Activated CD4-positive, alpha-beta T cell treated with anti-CD3 and anti-CD28 coated beads, Interleukin-2, amount 10 ng/mL, durations not matched to agents 24 days and 14 days (primary cell): ENCODE measurements at places on chromosomes 13 and 19. TPM values are rescaled to one million over a fixed set of nuclear protein-coding genes. Genes with fewer than 3 reads are reported as not detected.

The KEAP1 gene
- total RNA-seq: 81.0 and 82.1 TPM in 2 replicates

DNA sequence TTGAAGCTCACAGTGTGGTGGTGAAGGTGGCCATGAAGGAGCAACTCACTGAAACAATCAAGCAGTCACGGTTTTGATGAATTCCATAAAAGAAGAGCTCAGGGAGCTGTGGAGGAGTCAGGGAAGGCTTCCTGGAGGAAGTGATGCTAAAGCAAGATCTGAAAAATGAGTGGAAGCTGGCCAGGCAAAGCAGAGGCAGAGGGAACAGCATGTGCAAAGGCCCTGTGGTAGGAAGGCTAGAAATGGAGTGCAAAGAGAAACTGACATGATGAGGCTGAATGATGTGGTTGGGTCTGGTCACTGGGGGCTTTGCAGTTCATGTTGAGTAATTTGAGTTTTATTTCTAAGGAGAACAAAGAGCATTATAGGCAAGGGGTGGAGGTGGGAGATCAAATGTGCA, 6.9 kb downstream of the ADGRE1 start:
- no peak for DNase-seq

The KLHL26 gene
- total RNA-seq: 12.1 and 14.0 TPM in 2 replicates

The ZNF628 gene
- total RNA-seq: 8.8 and 10.0 TPM in 2 replicates

DNA sequence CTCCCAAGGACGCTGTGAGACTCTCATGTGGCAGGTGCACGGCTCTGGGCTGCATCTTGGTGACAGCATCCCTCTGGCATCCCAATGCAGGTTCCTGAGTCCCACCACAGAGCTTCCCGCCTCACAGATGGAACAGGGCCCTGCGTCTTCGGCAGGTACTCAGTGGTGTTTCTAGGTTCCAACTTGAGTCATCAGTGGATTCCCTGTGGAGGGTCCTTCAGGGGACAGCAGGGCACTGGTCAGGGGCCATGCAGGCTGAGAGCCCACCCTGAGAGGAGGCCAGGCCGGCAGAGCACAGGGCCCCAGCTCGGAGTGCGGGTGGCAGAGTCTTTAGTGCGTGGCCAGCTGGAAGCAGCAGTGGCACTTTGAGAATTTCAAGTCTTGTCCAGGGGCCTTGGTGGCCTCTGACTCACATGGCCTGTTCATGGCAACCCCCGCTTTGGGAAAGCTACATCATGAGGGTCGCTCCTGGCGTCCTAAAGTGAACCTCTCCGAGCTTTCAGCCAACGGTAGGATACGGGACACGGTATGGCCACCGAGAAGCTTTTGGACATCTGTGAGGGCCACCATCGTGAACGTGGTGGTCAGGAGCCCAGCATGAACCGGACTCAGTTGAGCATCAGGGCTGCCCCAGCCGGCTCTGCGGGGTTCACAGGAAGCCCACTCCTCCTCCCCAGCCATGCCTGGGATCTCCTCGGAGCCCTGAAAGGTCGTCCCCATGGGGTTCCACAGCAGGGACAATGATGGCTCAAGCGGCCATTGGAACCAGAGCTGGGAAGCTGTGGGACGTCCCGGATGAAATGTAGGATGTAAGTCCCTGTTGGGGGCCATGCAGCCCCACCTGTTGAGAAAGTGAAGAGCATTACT, 72.0 kb upstream of the MCF2L start:
- DNase-seq: no peak
